ENCODE measurements at places on chromosomes 5 and 9.
A peak's percentile ranks its signal among the peaks of the same experiment; 100 is the strongest.

DNA sequence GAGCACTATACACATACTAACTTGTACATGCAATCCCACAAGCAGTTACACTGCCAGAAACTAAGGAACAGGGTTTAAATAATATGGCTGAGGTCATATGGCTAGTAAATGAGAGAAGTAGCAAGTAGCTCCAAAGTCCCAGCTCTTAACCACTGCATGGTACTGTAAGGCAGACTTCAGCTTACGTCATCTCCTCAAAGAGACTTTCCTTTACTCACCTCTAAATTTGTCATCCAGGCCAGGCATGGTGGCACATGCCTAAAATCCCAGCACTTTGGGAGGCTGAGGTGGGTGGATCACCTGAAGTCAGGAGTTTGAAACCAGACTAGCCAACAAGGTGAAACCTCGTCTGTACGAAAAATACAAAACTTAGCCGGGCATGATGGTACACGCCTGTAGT lies 20.4 kb upstream of the SELENOP start:
- DNase-seq = no peak

DNA sequence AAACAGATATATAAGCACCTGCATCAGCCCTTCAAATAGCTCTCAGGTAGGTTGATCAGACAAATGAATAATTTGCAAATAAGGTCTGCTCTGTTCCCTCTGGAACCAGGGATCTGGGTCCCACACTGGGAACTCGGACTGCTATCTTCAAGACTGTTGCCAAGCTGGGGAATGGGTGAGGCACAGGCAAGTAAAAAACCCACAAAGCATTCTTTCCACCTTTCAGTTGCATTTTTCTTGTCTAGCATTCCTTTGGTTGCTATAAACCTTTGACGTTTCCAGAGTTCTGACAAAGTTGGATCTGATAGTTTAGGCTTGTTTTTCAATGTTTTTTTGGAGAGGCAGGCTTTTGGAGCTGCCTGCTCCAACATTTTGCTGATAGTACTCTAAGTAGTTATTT lies 20.1 kb downstream of the FBXL17 start:
- no peak for DNase-seq

GRCh38 chr5:108361239-108361638 lies 20.7 kb downstream of the FBXL17 start:
- no peak for DNase-seq

DNA sequence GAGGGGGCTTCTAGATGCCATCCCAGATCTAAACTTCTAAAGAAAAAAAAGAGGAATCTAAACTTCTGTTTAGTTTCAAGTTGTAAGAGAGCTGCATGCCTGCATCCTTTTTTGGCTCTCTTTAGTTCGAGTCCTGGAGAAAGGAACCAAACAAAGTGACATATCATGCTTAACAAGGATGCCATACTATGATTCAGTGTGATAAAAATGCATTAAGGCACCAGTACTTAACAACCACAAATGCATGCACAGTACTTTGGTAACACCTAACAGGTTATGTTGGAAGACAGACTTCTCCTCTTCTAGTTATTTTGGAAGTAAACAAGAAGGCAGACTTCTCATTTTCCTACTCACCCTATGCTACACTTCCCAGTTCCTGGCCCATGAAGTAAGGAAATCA lies 27.3 kb downstream of the NME5 start:
- DNase-seq = no peak

DNA sequence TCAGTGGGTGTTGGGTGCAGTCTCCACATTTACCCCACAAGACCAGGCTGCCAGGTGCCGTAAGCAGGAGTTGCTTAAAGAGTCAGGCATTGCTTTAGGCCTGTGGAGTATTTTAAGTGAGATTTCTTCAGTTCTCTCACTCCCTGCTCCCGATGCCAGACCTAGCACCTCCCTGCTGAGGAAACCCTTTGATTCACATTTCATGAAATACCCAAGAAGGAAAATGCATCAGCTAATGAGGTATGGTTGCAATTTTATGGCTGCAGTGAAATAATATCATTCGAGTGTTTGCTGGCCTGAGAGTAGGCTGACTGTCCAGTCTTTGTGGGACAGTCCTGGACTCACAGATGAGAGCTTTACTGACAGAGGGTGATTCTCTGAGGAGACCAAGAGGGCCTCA lies 67.4 kb upstream of the CTSL start:
- no peak for DNase-seq

GRCh38 chr5:124021066-124021641 lies 509.2 kb downstream of the CSNK1G3 start:
- DNase-seq = no peak

- DNase-seq = no peak
These were observed 4.6 kb upstream of the TRAF2 start for GRCh38 chr9:136881691-136882108.

- DNase-seq = no peak
These were observed 31.2 kb downstream of the GHR start for GRCh38 chr5:42454216-42454995.

- no peak for DNase-seq
These were observed 190.5 kb downstream of the GAS1 start for GRCh38 chr9:86756576-86757381.

- no peak for DNase-seq
These were observed 128.2 kb downstream of the YTHDC2 start for GRCh38 chr5:113641715-113642114.

DNA sequence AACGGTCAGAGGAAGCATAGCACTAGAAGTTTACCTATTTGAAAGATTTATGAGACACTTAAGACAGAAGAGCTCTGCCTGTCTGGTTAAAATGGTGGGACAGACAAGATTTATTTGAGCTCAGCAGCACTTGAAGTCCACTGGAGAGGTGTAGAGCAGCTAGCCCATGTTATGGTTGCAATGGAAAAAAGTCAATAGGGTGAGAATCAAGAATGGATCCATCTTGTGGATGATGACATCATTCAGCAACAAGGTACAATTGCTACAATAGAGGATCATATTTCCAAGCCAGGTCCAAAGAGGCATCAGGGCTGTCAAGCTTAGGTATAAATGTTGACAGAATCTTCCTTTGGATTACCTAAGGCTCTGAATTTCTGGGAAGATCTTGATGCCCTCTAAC lies 21.1 kb upstream of the ZNF131 start:
- no peak for DNase-seq

DNA sequence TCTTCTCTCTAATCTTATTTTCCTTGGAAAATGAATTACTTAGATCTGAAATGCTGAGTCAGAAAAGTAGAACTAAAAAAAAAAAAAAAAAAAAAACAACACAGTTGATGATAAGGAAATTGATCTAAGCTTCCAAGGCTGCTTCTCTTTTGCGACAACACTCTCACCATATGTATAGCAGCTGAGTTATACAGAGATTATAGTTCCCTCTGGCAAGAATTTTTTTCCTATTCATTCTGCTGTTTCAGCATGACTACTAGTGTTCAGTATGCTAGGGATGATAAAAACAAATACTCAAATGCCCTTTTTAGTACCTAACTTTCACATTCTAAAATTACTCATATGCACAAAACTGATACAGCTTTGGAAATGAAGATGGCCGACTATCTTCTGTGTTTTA lies 267.3 kb downstream of the MLLT3 start:
- no peak for DNase-seq

DNA sequence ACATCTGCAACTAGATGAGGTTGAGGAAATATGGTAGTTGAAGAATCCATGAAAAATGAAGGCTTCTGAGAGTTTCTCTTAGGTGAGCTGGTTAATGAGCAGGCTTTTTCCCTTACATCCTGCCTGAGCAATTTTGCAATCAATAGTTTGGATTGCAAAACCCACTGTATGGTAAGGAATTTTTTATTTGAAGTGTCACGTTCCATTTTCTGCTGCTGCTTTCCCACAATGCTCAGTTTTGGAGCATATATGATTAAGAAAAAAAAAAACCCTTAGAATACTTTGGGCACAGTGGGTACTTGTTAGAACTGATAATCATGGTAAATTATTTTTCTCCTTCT lies 144.2 kb downstream of the PCSK1 start:
- no peak for DNase-seq

DNA sequence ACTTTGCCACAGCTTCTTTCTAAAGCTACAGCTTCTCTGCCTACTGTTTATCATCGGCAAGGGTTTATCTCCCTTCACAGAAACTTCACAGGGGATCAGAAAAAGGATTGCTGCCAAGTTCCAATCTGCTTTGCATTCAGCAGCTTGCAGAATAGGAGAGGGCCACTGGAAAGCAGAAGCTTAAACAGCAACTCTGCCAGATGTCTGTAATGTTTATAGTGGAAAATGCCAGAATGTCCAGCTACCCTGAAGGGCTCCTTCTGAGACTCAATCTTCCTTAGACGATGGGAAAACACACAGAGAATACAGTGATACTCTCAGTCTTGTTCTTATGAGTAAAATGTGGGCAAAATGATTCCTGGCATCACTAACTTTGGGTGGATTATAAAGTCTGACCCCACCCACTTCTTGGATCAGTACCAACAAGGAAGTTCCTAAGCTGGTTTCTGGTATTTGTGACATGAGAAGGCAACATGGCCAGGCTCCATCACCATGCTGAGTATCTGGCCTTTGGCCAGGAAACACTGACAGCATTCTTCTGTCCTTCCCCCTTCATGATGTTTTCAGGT lies 19.0 kb downstream of the STOM start:
- DNase-seq = peak; percentile 69

DNA sequence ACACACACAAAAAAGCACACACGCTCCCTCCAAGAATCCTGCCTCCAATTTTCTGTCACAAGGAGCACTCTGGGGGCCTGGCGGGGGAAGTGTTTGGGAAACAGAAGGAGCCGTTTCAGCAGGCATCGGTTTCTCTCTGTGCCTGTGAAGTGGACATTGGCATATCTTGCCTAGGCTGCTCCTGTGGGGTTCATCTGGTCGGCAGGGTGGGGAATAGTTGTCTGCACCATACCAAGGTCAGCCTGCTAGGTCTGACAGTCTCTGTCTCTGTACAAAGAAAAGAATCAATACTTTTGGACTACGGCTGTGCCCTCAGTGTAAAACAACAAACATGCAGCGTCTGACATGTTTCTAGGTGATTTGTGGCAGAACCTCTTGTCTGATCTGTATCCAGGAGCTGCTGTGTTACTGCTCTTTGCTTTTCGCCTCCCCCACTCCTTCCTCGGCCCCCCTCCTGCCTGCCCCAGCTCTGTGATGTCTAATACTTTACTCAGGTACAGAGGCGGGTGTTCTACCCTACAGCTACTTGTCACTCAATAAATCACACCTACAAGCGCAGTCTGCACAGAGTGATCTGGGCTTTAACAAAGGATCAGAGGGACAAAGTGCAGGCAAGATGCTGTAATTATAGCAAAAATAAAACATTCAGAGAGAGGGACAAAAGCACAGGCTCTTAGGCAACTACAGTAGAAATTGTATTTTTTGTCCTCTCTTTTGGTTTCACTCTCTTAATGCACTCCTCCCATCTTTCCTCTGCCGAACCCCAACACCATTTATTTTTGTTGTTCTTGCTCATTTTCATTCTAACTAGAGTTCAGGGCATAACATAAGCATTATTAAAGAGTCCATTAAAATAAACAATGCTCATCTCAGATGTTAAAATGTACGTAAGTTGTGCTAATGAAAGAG lies 216.7 kb downstream of the BNC2 start:
- no peak for DNase-seq

DNA sequence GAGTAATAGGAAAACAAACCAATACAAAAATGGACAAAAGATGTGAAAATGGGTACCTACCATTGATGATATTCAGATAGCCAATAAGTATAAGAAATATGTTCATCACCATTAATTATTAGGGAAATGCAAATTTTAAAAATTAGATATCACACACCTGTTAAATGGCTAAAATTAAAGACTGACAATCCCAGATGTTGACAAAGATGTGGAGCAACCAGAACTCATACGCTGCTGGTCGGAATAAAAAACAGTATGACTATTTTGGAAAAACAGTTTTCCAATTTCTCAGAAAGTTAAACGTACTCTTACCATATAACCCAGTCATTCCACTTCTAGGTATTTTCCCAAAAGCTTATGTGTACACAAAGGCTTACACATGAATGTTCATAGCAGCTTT lies 27.1 kb downstream of the TMEM267 start:
- no peak for DNase-seq

GRCh38 chr5:32168460-32169033 lies 5.6 kb downstream of the GOLPH3 start:
- DNase-seq = no peak

- no peak for DNase-seq
These were observed 39.8 kb upstream of the DAP start for GRCh38 chr5:10800852-10801251.

DNA sequence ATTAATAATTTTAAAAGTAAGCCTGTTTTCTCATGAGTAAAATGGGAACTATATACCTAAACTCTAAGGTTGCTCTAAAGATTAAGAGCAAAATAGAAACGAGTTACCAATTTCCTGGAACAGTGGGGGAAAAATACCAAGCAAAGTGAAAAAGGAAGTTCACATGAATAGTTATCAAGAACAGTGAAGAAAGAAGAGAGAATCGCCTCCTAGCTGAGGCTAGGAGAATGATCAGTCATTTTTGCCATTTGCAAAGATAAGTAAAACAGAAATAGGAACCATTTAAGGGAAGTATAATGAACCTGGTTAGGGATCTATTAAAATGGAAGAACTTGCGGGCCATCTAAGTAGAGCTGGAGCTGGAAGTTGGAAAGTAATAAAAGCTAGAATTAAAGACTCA lies 50.7 kb downstream of the P4HA2 start:
- DNase-seq = no peak

DNA sequence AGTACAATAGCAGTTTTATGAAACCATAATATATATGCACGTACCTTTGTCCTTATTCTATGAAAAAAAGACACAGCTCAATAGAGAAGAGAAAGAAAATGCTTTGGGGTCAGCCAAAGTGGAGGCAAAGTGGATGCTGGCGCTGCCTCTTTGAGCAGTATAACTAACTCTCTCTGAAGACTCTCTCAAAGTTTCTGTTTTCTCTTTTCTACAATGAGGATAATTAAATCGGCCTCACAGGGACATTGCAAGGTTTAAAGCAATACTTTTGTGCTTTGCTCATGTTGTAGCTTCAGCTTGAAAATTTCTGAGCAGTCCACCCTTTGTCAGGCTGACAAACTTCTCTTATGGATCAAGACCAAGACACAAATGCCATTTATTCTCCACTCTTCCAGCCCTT lies 455.1 kb upstream of the MPDZ start:
- DNase-seq = no peak

- DNase-seq = no peak
These were observed 636 bp downstream of the PRDM12 start for GRCh38 chr9:130665029-130665430.

- no peak for DNase-seq
These were observed 206.5 kb downstream of the DAB2IP start for GRCh38 chr9:121857928-121858327.

DNA sequence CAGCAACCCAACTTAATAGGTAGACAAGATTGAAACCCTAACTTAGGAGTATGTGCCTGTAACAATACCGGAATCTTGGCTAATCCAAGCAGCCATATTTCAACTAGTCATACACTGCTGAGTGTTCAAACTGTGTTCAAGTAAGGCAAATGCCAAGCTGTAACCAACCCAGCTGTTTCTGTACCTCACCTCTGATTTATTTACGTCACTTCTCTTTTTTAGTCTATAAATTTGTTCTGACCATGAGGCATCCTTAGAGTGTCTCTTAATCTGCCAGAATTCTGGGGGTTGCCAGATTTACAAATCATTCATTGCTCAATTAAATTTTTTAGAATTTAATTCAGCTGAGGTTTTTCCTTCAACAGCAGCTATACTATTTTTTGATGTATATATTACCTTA lies 723.2 kb downstream of the CDH18 start:
- no peak for DNase-seq

GRCh38 chr5:112923148-112923917 lies 1.3 kb upstream of the REEP5 start:
- DNase-seq = no peak

- peak; percentile 43 for DNase-seq
These were observed at the start of gene HACD4 for GRCh38 chr9:21031091-21031807. TSS of gene HACD4 (minus strand) at chr9:21031640. CDS start at chr9:21031590, 50 bp downstream.

All from liver (tissue), 10 donors.